DMS 273 treated with DMSO at 0.1 percent for 48 hours (cell line): ENCODE measurements at places on chromosomes 11 and 22.

GRCh38 chr11:7844986-7845385 is 48.2 kb upstream of the OR5P2 start:
- no peak for DNase-seq

GRCh38 chr11:100851147-100851546 is 164.1 kb downstream of the ARHGAP42 start:
- no peak for DNase-seq

GRCh38 chr11:67051180-67051893 is 5.3 kb upstream of the RHOD start:
- DNase-seq = no peak

DNA sequence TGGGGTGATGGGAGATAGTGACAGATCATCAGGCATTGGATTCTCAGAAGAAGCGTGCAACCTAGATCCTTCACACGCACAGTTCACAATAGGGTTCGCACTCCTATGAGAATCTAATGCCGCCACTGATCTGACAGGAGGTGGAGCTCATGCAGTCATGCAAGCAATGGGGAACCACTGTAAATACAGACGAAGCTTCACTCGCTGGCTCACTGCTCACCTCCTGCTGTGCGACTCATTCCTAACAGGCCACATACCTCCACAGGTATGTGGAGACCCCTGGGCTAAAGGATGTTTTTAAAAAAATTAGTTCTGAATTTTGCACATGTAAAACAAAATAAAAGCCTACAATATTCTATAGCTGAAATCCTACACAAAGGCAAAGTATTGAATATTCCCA is 20.5 kb upstream of the TEAD1 start:
- no peak for DNase-seq

GRCh38 chr11:59178402-59178801 is 6.5 kb downstream of the DTX4 start:
- no peak for DNase-seq

DNA sequence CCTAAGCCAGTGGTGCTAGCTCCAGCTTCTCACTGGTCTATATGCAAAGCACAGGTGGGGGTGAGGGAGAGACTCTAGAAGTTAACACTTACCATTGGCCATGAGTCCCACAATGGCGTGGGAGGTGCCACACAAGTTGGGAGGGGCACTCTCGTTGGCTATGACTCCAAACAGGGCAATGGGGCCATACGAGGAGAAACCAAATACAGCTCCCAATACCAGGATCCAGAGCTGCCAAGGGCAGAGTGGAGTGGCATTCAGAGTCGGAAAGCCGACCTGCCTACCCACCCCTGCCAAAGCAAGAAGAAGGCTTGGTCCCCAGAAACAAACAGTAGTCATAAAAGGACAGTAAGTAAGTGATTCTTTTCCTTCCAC is 5.6 kb downstream of the SLC37A4 start:
- no peak for DNase-seq

DNA sequence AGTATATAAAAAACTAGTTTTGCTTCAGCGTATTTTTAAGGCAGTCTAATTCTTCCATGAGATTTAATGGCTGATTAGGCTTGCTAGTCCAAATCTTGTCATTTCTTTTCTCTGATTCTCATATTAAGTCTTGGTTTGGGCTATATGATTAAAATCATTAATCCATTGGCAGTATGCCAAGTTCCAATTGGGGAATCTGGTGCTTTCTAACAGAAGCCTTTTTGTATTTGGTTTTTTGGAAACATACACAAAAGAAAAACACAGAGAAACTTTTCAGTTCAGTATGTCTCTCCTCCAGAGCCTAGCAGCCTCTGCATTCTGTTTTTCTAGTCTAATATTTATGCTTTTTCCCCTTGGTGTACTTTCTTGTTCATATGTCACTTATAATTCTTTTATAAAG is 37.9 kb downstream of the SWAP70 start:
- no peak for DNase-seq

GRCh38 chr22:22037229-22037628 is 54.6 kb upstream of the TOP3B start:
- DNase-seq = no peak

DNA sequence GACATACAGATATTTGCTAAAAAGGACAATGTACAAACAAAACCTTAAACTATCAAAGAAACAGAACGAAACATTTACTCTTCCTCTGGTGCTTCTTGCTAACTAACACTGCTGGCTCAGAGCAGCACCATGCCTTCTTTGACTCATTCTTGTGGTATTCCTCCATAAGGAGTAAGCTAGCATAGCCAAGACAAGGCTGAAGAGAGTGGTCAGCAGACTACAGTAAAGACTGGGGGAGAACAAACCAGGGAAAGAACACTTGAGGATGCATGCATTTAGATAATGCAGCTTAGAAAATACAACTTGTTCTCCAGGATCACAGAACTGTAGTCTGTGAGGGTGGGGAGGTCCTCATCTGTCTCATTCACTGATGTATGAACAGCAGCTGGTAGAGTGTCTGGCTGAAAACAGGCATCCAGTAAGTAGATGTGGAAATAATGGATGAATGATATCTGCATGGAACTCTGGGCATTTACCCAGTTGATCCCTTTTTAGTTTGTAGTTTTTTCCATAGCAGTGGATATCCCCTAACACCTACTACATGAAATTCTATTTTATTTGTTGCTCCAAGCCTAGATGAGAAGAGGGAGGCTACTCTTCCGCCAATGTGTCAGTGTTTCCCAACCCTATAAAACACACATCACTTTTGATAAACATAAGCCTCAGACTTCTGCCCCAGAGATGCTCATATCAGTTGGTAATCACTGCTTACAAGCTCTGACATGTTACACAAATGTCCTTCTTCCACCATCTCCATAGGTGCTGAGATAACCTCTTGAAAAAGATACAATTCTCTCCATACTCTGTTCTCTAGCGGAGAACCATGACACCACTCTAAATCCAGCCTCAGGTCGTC is 7.3 kb downstream of the SNX19 start:
- DNase-seq = no peak

DNA sequence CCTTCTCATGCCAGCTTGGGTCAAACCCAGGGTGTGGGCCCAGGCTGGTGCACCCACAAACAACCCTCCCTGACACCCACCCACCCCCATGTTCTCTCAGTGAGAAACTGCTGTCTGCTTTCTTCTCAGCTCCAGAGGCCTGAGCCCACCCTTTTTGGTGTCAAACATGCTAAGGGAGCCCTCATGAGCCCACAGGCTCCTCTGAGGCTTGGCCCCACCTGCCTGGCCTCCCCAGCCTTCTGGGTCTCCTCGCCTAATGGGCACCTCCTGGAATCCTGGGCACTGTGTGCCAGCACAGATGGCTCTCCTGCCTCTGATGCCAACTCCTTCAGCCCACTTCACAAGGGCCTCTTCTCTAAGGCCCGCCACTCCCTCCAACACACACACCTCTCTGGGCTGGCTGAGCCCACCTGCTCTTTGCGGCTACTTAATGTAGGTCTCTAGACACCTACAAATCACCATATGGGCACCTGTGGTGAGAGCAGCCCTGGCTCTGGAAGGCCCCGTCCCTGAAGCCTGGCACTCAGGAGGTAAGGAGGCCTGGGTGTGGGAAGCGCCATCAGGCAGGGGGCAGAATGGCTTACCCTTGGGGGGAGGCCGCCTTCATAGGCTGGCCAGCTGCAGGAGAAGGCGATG is 4.4 kb downstream of the NAGA start:
- DNase-seq = no peak

DNA sequence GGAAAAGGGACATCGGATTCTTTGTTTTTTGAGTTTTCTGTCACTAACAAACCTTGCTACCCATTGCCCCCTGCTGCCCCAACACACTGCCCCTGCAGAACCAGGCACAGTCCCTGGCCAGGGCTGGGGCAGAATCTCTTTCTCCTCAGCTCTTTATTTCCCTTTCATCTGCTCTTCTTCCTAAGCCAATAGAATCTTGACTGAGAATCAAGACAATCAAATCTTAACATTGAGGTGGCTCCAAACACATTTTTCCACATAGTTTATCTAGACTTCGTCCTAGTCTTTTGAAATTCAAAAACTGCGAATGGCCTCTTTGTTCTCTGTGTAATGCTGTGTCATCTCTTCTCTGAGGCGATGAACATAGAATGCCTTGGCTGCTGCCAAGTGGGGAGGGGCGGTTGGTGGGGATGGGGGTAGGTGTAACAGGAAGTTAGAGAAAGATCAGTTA is 16.1 kb upstream of the NTM start:
- no peak for DNase-seq

- DNase-seq = no peak
These were observed 21.3 kb downstream of the IFITM10 start for GRCh38 chr11:1728931-1729691.

DNA sequence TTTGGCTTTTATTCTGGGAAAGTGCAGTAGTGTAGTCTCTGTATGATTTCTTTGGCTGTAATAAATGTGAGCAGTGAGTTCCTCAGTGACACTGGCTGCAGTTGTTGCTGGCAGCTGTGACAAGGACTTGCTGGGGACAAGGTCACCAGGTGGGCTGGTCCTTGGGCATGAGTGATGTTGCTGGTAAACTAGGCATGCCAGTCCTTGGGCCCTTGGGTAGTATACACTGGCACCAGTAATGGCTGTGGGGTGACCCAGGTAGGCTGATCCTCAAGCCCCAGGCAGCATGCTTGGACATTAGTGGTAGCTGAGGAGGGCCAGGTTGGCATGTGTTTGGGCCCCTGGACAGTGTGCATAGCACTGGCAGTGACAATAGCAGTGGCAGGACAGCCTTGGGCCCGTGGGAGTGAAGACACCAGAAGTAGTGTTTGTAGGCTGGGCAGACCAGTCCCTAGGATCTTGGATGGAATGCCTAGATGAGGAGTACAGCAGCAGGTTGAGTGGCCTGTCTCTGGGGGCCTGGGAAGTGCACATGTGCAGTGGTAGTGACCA is 164.3 kb downstream of the GUCY1A2 start:
- no peak for DNase-seq

GRCh38 chr11:121482231-121483129 is 29.7 kb upstream of the SORL1-AS1 start:
- no peak for DNase-seq

- DNase-seq = no peak
These were observed 7.3 kb downstream of the STARD10 start for GRCh38 chr11:72786305-72787215.

DNA sequence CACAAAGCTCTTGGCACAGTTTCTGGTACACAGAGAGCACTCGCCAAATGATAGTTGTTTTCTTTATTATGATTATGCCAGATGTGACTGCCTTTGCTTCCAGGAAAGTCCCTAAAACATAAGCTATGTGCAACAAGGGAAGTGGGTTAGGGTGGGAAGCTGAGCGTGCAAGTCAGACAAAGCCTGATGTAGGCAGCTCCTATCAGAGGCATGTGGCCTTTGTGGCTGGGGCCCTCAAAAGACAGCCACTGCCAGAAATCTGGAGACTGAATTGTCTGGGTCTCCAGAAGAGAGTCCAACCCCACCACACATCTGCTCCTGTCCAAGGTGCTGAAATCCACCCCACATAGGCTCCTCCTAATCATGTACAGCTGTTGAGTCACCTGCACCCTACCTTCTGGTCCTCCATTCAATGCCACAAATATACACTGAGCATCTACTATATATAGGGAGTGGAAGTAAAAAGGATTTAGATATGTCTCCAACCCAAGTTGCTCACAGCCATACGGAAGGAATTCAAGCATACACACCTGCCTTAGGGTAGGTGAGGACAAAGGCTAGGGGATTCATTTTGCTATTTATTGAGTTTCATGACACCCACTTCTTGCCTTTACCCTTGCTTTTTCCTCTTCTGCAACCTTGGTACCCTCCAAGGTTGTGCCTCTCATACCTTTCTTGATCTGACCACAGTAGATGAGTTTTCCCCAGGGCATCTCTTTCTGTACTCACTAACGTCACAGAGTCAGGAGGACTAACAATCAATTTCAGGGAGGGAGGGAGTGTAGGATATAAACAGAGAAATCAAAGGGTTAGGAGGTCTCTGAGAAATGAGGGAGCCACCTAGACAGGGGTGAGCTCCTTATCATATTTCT is 12.4 kb downstream of the SEC14L3 start:
- no peak for DNase-seq

GRCh38 chr11:64523456-64524157 is 67.4 kb upstream of the SLC22A12 start:
- no peak for DNase-seq

DNA sequence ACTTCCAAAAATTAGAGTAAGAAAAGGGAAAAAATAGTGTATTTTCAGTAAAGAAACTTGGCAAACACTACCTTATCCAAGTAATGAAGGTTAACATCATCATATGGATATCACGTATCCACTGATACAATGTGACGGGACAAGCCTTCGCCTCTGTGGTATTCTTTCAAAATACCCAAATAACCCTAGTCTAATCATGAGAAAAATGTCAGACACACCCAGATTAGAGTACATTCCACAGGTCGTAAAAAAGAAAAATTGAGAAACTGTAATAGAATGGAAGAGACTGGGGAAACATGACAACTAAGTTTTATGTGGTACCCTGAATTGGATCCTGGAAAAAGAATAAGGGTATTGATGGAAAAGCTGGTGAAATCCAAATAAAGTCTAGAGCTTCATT is 48.9 kb downstream of the NARS2 start:
- DNase-seq = no peak
